ENCODE measurements at places on chromosomes 5 and 9.

DNA sequence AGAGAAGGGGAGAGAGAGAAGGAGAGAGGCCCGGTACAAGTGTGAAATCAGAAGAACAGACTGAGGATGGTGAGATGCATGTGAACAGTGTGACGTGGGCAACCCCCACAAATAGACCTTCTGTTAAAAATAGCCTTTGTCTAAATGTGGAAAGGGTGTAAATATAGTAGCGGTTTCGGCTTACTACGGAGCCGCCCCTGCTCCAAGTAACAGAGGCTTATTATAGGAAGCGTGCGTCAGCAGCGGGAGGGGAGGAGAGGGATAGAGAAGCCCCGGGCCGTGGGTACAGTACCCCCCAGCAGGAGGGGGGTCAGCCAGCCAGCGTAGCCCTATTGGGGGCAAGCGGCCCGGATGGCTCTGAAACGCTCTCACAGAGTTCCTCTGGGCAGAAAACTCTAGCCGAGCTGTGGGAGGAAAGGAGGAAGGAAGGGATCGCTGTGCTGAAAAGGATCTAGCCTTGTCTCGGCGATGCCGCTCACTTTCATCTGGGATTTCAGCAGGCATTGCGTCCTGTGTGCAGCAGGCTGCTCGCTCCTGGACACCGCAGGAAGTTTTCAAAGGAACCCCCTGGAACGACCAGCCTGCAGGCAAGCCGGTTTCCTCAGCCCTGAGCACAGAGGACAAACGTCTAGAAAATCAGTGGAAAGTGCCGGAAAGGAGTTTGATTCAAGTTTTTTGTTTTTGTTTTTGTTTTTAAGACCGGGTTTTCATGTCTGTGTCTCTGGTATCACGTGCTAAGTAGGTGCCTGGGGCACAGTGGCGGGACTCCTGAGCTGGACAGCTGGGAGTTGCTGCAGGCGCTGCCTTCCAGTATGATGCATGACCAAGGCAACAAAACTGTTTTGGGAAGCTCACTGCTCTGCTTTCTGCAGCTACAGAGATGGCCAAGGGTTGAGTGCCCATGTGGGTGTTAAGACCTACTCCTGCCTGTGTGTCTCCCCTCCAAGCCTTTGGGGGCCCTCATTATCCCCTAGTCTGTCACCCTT, 146.6 kb downstream of the SEC61B start:
- DNase-seq = peak; percentile 88

- DNase-seq = no peak
Observed at GRCh38 chr5:152331006-152331405, 74.1 kb downstream of the NMUR2 start.

- no peak for DNase-seq
Observed at GRCh38 chr9:113934829-113935676, 58.9 kb downstream of the ZNF618 start.

DNA sequence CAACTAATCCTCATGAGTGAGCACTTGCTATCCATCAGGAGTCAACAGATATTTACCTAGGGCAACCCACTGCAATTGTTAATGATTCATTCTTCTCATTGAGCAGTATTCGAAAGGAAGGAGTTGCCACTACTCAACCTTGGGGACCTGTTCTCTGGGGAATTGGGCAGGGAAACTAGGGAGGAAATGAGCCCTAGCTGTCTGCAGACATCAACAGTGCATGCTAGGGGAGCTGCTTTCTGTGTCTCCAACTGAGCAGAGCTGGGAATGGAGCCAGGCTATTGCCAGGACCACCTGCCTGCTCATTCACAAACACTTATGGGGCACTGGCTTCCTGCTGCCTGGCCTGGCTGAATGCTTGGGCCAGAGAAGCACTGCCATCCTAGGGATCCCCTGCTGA, 183.4 kb downstream of the TMEM38B start:
- peak; percentile 68 for DNase-seq

GRCh38 chr9:137224830-137225694, at the start of gene CYSRT1:
CYSRT1 (plus strand) TSS chr9:137225174; CDS start chr9:137225622, 448 bp downstream.
- DNase-seq = no peak

DNA sequence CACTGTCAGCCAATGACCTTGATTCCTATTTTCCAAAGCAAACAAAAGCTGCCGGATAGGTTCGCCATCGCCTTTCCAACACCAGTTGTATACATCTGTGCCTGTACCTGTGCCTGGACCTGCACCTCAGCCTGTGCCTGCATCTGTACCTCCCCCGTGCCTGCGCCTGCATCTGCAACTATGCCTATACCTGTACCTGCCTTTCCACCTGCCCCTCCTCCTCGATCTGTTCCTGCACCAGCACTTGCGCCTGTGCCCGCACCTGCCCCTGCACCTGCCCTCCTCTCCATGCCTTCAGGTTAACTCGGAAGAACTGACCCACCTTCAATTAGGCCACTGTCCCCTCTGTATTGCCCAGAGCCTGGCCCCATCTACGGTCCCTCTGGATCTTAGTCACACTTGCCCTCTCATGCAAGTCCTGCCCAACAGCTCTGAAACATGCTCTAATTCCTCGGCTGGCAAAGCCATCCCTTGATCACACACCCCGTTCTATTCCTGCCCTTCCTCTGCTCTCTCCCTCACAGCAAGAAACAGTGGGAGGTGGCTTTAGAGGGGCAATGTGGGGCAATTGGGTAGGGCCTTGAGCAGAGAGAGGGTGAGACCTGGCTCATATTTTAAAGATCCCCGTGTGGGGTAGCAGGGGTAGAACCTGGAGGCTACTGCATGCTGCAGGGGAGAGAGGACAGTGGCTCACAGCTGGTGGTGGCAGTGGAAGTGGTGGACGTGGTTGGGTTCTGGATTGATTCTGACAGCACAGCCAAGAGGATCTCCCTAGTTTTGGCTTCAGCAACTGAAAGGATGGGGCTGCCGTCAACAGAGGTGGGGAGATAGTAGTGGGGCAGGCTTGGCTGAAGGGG, 59.6 kb upstream of the PHYKPL start:
- no peak for DNase-seq

- DNase-seq = no peak
Observed at GRCh38 chr5:82657033-82657699, 379.0 kb upstream of the RPS23 start.

GRCh38 chr5:87645224-87645623, 232.5 kb upstream of the CCNH start:
- no peak for DNase-seq

DNA sequence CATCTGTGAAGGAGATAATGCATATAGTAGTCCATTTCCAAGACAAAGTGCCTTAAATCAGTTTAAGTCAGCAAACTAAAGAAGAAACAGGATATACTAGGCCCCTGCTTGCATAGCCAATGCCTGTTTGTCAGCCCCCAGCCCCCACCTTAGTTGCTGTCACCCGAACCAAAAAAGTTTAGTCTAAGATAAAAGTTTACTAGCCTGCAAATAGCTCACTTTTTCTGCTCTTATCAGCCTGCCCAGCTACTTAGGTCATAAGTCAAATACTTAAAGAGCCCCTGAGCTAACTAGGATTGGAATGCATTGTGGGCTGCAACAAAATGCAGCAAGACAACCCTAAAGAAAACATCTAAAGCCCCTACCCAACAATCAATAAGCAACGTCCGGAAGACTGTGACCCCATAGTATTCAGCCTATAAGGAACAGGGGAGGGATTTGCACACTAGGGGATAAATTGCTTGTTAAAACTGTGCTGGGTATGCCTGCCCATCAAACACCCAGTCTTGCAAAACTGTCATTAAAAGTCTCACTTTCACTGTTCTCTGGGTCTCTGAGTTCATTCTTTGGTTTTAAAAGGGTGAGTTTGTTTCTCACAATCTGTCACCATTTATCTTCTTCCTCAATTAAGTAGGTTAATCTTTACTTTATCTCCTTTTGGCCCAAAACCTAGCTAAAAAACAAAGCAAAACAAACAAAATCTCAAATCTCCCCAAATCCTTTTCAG, 92.4 kb upstream of the CEP78 start:
- DNase-seq = no peak

- DNase-seq = peak; percentile 74
Observed at GRCh38 chr5:143024228-143024920, 254.2 kb downstream of the ARHGAP26 start.

- no peak for DNase-seq
Observed at GRCh38 chr5:94378062-94378461, 240.3 kb downstream of the KIAA0825 start.

- DNase-seq = peak; percentile 90
Observed at GRCh38 chr5:91212714-91213092, 170.4 kb downstream of the ARRDC3 start.

GRCh38 chr9:88387552-88388202, 567 bp upstream of the SPIN1 start:
- peak; percentile 71 for DNase-seq

GRCh38 chr5:151892393-151892792, 32.3 kb downstream of the GLRA1 start:
- no peak for DNase-seq

DNA sequence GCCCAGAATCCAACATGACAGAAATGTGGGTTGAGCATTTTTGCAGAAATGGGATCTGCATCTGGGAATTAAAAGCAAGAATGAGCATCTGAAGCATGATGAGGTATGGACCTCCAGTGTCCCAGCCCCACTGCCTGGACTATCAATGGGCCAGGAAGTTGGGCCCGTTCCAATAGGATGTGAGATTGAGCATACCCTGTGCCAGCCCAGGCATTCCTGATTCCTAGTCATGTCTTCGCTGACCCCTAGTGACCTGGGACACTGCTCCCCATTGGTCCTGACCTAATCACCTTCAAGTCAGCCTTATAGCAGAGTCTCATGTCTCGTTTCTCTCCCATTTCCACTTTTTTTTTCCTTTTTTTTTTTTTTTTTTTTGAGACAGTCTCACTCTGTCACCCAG, 197.4 kb upstream of the IRX2 start:
- no peak for DNase-seq

DNA sequence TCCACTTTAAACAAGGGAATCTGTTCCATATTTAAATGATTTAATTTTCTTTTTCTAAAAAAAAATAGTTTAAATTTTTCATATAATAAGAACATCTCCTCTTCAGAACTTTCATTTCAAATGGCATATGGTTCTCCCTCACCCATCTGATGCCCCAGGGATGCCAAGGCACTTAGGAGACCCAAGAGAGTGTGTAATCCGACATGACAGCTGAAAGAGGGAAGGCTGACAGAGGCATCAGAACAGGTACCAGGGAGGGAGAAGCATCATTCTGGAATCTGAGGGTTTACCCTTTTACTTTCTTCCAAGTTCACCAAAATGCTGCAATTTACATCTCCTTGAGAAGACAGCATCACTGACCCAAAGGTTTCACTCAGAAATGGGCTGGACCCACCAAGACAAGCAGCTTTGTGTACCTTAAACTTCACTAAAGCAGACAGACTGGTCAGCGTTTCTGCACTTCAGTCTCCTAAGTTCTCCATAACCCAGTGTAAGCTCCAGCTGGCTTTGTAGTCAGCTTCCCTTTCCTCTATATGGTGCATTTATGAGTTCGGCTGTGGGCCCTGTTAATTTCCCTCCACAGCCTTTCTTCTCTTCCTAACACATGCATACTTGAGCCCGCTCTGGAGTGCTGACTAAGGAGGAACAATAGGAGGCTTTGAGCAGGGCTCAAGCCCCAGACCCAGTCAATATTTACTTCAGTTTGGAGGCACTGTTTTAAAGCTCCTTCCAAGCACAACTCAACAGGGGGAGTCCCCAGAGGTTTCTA, 17.7 kb downstream of the EFNA5 start:
- peak; percentile 34 for DNase-seq

- no peak for DNase-seq
Observed at GRCh38 chr5:99076723-99077640, 148.2 kb upstream of the CHD1 start.

- no peak for DNase-seq
Observed at GRCh38 chr5:158538506-158539074, 561.1 kb downstream of the EBF1 start.

DNA sequence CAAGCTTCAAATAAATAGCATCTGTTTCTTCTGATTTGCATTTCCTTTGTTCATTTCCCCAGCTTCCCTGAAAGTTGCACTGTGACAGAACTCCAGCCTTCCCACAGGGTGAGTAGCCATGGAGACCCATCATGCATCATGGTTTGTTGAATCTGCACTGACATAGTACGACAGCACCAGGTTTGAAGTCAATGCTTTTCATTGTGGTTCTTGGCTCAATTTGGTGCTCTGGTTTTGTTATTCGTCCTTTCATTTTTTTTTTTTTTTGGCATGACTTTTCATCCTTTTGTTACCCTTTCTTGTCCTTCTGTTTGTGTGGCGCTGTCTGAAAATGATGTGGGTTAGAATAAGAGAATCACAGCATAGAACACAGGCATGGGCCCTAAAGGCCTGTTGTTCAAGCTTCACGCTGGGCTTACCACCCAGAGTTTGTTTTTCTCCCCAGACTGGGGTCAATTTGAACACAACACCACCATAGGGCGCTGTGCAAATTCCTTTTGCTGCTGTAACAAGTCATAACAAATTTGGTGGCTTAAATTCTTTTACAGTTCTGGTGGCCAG, 206.2 kb upstream of the CDH10 start:
- no peak for DNase-seq

- peak; percentile 60 for DNase-seq
Observed at GRCh38 chr9:8863069-8863468, 1063.5 kb upstream of the DMAC1 start.

GRCh38 chr9:81372628-81373191, 316.6 kb downstream of the TLE1 start:
- no peak for DNase-seq

GRCh38 chr5:43840424-43841125, 237.6 kb downstream of the NNT start:
- DNase-seq = peak; percentile 56

- DNase-seq = no peak
Observed at GRCh38 chr9:4152876-4153275, 147.0 kb downstream of the GLIS3 start.

- DNase-seq = peak; percentile 93
Observed at GRCh38 chr9:131530920-131531832, at the start of gene UCK1. UCK1 (minus strand) TSS chr9:131531263; CDS start chr9:131531174, 89 bp downstream.

GRCh38 chr5:123517476-123517875, 5.5 kb downstream of the CSNK1G3 start:
- DNase-seq = no peak

- no peak for DNase-seq
Observed at GRCh38 chr5:134129411-134130238, 15.1 kb downstream of the TCF7 start.

GRCh38 chr5:157506981-157507780, 47.2 kb downstream of the NIPAL4 start:
- DNase-seq = peak; percentile 86

- no peak for DNase-seq
Observed at GRCh38 chr9:133742251-133742650, 4.1 kb upstream of the SARDH start.

- DNase-seq = no peak
Observed at GRCh38 chr5:164649266-164649665, 1143.8 kb downstream of the MAT2B start.

DNA sequence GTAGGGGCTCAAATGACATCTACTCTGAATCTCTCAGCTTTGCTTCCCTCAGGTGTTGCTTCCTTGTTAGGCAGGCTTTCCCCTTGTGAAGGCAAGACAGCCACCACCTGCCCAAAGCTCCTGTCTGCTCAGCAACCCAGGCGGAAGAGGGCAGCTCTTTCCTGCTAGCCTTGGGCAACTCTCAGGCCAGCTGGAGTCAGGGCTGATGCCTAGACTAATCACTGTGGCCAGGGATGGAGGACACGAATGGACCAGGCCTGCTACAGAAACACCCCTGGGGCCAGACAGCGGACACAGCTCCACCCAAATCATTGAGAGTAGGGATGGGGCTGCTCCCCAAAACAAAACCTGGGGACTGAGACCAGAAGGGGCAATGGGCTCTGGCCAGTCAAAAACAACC, 138.0 kb downstream of the MTX3 start:
- no peak for DNase-seq

GRCh38 chr5:58752104-58752503, 169.2 kb downstream of the RAB3C start:
- peak; percentile 1 for DNase-seq
